Lung microvascular endothelial cell (primary cell): ENCODE measurements at places on chromosomes 5 and 9. TPM values are rescaled to one million over a fixed set of nuclear protein-coding genes. Genes with fewer than 3 reads are reported as not detected.

Gene PHYKPL
- 27.9 and 44.6 TPM in 2 replicates for total RNA-seq

GRCh38 chr5:111229871-111230810 is 6.0 kb downstream of the CAMK4 start:
- no peak for DNase-seq

GRCh38 chr5:9335269-9335668 is 210.6 kb downstream of the SEMA5A start:
- no peak for DNase-seq

DNA sequence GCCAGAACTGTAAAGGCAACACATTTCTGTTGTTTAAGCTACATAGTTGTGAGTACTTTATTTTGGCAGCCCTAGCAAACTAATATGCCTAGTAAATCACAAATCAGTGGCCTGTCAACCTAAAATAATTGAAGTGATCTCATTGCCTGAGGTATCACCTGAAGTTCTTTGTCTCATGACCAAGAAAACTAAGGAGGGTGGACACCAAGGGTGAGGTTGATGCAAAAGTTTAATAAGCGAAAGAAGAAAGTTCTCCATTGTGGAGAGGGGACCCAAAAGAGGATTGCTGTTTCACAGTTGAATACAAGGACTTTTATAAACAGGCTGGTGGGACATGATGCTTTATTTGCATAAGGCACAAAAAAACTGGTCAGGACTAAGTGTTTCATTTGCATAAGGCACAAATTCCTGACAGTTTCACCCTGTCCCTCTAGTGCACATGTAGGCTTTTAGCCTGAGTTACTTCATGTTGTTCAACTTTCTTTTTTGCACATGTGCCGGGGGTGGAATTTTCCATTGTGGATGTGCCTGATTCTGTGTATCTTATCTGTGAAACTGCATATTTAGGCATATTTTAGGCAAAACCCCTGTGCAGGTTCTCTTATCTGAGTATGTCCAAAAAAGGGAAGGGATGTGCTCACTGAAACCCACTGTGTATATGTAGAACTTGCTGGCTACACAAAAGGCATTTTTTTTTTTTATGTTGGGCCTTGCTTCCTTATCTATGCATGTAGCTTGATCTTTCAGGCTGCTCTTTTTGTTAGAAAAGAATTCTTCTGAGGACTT is 108.6 kb upstream of the RAI14 start:
- no peak for DNase-seq

Gene MARCOL
- total RNA-seq = not detected in 2 replicates

DNA sequence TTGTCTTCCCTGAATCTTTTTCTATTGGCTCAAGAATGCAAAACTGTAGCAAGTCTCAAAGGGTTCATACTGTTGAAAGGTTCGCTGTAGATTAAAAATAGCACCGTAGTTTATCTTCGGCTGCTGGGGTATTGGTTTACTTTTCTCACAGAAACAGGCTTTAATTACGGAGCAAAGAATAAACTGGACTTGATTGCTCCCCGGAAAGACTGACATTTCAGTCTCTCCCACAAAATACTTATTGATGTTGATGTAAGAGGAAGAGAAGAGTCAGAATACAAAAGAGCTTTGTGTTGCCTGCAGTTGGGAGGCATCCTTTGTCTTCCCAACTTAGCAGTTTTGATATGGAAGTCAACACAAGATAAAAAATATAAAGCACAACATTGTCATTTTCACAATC is 183.9 kb upstream of the DMAC1 start:
- DNase-seq = no peak

Gene MOB3B
- total RNA-seq = 0.65 and 0.99 TPM in 2 replicates

DNA sequence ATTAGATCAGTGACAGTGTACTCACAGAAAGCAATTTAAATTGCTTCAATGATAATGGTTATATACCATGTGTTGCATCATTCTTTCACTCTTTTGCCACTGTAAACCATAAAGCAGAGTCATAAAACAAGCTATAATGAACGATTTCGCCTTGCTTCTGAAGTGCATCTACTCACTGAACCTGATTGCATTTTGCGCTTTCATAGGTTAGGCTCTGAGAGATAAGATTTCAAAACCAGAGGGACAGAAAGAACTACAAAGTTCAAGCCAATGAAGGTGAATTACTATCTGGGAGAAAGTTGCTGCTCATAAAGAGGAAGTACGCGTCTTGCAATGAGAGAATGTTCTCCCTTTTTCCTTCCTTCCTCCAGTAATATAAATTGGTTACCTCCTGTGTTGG is 412.7 kb downstream of the CETN3 start:
- DNase-seq = no peak

DNA sequence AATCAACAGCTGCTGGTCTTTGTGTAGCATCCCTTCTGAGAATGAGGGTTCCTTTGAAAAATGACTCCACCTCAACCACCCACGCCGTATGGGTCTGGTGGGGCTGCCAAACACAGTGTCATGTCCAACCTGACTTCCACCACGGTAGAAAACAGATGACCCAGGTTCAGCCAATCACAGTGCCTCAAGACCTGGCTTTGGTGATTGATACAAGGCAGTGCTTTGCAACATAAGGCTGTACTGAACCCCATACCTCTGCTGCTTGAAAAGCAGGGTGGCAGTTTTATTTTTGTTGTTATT is 11.5 kb upstream of the TGFBR1 start:
- DNase-seq = no peak

Gene NUTM2G
- not detected in 2 replicates for total RNA-seq

GRCh38 chr9:137293482-137294090 is 8.5 kb downstream of the NRARP start:
- peak; percentile 28 for DNase-seq

GRCh38 chr5:175129121-175129520 is 314.9 kb downstream of the DRD1 start:
- no peak for DNase-seq
